ENCODE measurements at places on chromosomes 6 and 20.
A peak's percentile ranks its signal among the peaks of the same experiment; 100 is the strongest.

- DNase-seq, result no peak
Measured at GRCh38 chr20:39524371-39524911, 562.3 kb downstream of the DHX35 start.

DNA sequence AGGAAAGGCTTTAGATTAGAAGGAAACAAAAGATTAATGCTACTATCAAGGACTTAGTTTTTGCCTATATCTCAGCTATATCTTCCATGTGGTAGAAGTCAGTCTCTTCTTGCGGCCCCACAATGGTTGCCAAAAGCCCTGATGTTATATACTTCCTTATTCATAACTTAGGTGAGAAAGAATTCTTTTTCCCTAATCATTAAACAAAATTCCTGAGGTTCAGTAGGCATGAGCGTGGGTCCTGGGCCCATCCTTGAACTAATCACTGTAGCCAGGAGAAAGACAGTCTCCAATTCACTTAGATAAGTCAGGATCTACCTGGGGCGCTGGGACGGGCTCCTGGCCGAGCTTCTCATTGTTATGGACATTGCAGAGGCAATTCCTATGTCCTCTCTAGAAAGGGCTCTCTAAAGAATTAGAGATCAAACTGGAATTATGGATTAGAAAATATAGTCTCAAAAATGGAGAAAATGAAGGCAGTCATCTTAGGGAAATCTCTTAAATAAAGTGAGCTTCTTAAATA, 134.3 kb downstream of the KIF6 start:
- no peak for DNase-seq

DNA sequence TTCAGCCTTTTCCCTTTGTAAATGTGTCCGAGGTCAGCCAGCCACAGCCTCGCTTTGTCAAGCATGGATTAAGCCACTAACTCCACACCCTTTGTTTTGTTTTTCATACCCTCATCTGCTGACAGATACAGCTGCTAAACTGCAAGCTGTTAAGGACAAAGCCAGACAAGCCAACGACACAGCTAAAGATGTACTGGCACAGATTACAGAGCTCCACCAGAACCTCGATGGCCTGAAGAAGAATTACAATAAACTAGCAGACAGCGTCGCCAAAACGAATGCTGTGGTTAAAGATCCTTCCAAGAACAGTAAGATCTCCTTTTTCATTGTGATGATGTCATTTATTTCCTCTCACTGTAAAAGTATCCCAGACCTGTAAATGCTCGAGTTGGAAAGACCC, 269.3 kb downstream of the ARHGAP18 start:
- DNase-seq, result no peak

DNA sequence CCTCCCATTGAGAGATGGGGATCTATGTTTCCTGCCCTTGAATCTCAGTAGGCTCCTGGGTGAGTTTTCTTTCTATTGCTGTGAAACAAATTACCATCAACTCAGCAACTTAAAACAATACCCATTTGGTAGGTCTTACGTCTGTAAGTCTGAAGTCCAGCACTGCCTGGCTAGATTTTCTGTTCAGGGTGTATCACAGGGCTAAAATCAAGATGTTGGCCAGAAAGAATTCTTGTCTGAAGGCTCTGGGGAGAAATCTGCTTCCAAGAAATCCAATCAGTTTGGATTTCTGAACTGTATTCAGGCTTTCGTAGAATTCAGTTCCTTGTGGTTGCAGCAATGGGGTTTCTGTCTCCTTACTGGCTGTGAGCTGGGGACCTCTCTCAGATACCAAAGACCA, 99.6 kb upstream of the SLC24A3 start:
- no peak for DNase-seq

DNA sequence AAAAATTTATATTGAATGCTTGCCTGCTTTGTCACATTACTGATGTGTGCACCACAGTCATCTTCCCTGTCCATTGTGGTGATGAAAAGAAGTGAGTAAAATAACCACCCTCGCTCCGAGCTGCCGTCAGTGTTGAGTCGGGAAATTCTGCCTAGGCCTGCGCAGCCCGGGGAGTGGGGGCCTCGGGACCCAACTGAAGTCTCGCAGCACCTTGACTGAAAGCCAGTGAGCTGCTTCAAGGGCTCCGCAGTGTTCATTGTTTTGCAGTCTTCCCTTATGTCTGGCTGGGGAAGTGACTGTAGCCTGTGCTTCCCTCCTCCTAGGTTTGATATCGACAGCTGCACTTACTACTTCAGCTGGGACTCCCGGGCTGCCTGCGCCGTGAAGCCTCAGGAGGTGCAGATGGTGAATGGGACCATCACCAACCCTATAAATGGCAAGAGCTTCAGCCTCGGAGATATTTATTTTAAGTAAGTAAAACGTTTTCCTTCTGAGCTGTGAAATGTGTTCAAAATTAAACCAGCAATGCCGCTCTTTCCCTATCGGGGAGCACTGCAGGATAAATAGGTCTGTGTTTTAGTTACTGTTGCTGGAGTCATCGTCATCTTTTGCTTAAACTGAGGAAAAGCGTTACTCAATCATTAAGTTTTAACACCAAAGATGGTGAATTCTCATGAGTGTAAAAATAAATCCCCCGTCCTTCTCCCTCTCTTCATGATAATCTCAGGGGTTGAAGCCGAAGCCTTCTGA, 32.7 kb upstream of the SLC22A1 start:
- no peak for DNase-seq

- no peak for DNase-seq
Measured at GRCh38 chr6:78089531-78089930, 436.7 kb downstream of the MEI4 start.

GRCh38 chr20:59829054-59829785, 104.2 kb downstream of the SYCP2 start:
- no peak for DNase-seq

DNA sequence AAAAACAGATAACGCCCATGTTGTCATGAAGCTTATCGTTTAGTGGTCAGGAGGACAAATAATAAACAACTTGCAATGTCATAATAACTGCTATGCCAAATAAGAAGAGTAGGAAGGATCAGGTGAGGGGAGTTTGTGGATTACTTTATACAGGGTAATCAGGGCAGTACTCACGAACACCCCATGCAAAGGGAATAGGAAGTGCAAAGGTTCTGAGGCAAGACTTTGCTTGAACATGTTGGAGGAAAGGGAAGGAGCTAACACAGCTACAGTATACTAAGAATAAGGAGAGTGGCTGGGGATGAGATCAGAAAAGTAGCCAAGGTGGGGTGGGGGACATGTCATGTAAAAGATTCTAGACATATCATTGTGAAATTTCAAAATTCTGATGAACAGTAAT, 292.0 kb upstream of the RUNX2 start:
- DNase-seq, result no peak

- no peak for DNase-seq
Measured at GRCh38 chr20:47113362-47114109, 218.9 kb downstream of the EYA2 start.

DNA sequence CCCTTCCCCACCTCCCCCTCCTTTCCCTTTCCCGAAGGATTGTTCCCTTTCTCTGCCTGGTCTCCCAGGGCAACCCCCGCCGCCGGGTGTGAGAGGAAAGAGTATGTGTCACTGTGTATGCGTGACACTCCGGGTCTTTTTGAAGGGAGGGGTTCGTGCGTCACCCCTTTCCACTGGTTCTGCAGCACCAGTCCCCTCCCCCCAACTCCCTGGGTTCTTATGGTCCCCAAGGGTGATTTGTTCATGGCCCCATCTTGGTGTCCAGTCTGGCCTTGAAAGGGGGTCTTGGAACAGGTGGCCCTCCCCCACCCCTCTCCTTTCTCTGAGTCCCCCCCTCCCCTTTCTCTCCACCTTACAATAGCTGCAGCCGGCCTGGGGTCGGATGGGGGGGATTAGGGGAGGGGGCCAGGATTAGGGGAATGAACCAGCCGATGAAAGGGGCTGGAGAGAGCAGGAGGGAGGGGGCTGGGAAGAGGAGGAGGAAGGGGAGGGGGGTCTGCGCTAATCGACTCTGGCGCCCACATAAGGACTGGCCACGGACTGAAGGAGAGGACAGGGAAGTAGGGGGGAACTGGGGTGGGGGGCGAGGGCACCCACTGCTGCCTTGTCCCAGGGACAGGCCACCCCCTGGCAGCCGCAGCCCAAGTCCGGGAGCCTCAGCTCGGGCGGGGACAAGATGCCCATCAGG, 1.3 kb upstream of the RING1 start:
- DNase-seq, result no peak

- no peak for DNase-seq
Measured at GRCh38 chr20:53737396-53738038, 143.9 kb upstream of the ZNF217 start.

- DNase-seq, result no peak
Measured at GRCh38 chr6:156612361-156612760, 164.8 kb upstream of the ARID1B start.

- DNase-seq, result no peak
Measured at GRCh38 chr20:24106150-24106800, 117.7 kb upstream of the GGTLC1 start.

DNA sequence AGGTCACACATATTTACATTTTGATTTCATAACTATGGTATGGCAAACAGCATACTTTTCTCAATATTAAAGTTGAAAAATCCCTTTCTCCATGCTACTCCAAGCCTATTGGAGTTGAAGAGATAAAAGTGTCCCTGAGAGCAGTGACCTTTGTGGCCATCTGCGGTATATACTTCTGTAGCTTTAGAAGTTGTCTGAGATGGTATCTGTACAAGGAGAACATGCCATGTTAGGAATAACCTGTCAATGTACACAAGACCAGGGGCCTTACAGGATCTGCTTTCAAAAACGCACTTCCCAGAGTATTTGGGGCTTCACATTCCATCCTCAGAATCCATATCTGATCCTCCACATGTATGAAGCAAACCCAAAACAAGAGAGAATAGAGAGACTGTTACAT, 226.7 kb downstream of the MEI4 start:
- DNase-seq, result no peak

- no peak for DNase-seq
Measured at GRCh38 chr6:143522039-143522600, 10.6 kb upstream of the FUCA2 start.

GRCh38 chr6:148440016-148440415, 97.4 kb downstream of the SASH1 start:
- DNase-seq, result no peak

DNA sequence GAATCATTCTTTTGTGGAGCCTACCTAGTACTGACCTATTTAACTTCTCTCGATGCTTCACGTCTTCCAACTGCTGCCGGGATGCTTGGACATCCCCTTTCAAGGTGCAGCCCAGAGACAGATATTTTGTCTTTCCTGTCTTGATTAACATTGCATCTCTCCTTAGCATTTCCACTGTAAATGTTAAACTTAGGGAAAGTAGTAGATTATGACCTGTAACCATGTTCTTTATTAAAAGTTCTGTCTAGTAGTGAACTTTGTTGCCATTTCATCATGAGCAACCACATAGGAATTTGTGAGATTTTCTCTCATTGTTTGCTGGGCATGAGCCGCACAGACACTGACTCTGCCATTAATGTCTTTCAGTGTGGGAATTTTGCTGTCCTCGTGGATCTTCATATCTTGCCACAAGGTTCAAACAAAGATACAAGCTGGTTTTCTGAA, 117.9 kb downstream of the JAG1 start:
- no peak for DNase-seq

DNA sequence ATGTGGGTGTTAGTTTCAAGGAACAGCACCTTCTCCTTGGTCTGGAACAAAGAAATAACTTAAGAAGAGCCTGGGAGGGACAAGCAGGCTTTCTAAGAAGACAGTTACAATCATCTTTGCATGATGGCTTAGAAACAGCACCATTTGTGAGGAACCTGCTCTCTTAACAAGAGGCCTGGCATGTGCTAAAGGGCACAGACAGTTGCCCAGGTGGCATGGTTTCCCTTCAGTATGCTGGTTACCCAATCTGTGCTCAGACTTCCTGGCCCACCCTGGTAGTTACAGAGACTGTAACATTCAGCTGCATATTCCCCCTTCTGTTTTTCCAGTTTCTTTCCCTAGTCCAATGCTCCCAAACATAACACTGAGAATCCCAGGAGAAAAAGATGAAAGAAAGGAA, 84.0 kb downstream of the CHD6 start:
- DNase-seq, result no peak

- peak; percentile 61 for DNase-seq
Measured at GRCh38 chr6:50791900-50792508, 26.7 kb upstream of the TFAP2B start.

- no peak for DNase-seq
Measured at GRCh38 chr6:166959911-166960608, 3.7 kb upstream of the RNASET2 start.

DNA sequence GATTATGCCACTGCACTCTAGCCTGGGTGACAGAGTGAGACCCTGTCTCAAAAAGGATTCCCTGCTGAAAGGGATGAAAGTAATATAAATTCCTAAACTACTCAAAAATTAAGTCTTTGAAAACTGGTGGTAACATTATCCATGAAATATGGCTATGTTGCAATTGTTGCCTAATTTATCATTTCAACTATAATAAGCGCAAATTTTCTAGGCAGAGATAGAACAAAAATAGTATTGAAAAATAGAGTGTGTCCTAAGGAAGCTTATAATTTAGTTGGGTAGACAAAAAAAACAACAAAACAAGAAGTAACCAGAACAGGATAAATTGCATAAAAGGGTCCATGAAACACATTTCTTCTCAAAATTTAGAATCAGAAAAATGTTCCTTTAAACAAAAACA, 68.0 kb downstream of the FKBP5 start:
- no peak for DNase-seq

- no peak for DNase-seq
Measured at GRCh38 chr6:71724456-71725125, 161.8 kb upstream of the RIMS1 start.

- no peak for DNase-seq
Measured at GRCh38 chr20:673603-674001, 2.0 kb downstream of the SCRT2 start.

DNA sequence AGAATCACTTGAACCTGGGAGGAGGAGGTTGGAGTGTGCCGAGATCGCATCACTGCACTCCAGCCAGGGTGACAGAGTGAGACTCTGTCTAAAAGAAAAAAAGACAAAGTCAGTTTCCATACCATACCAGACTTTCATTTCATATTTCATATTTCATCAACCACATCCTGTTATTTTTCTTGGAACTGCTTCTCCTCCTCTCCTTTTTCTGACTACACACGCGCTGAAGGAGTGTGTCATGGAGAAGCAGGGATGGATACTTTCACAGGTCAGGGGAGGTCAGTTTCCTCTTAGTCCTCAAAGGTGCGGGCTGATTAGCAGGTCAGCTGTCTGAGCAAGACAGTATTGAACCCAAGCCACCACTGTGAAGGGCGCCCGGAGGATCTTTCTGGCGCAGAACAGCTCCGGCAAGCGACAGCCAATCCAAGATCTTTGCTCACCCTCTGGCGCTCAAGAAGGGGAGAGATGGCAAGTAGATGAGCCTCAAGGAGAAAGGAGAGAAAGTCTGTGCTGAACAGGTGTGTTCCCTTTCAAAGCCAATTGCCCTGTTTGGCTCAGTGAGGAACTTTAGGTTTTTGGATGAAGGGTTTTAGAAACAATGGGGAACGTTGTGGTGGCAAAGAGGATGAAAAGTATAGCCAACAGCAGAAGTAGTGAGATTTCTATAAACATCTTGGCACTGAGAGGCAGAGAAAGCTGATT, 18.9 kb upstream of the SYNJ2 start:
- no peak for DNase-seq

- no peak for DNase-seq
Measured at GRCh38 chr20:25258828-25259227, 10.9 kb downstream of the PYGB start.
